ENCODE measurements at places on chromosomes 1 and 21.

GRCh38 chr1:204714861-204715511 lies 29.4 kb upstream of the LRRN2 start:
- DNase-seq: no peak

DNA sequence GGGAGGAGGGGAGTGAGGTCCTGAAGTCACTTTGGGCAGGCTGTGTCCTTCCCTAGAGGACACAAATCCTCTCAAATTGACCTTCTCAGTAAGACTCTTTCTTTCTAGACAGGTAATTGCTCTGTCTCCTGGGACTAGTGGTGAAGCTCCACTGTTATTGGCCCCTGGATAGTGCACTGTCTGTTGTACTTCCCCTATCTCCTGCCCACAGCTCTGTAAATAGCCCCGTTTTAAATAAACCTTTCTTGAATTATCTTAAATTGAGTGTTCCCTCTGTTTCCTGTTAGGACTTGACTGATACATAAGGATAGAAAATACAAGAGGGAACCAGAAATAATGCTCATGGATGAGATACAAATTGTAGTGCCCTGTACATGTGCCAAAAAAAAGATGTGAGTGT lies 229.5 kb upstream of the USP24 start:
- no peak for DNase-seq

DNA sequence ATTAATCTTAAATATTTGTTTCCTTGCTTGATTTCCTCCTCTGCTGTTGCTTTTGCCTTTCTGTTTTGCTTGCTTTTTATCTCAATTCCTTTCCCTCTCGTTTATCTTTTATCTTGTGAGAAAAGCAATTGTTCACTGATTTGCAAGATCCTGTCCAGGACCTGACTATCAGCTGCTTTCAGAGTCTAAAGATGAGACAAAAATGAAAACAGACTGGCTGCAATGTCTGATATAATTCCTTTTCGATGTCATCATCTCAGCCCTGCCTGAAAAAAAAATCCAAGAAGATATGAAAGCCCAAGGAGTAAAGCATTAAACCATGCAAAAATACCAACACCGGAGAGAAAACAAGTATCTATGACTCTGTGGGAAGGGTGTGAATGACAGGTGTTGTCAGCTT lies 225.5 kb downstream of the PATJ start:
- DNase-seq: no peak

- DNase-seq: no peak
Measured at GRCh38 chr1:7262611-7263010, 477.4 kb downstream of the CAMTA1 start.

DNA sequence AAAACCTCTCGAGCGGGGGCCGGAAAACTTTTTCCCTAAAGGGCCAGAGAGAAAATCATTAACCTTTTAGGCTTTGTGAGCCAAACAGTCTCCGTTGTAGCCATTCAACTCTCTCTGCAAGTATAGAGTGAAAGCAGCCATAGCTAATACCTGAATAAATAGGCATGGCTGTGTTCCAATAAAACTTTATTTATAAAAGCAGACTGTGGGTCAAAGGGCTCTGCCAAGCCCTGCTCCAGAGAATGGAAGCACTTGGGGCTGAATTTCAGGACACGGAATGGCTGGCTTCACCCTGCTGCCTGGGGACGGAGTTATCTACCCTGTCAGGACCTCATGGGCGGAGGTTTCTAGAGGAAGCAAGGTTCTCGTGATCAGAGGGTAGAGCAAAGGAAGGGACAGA lies 92.7 kb downstream of the CASZ1 start:
- DNase-seq: no peak

DNA sequence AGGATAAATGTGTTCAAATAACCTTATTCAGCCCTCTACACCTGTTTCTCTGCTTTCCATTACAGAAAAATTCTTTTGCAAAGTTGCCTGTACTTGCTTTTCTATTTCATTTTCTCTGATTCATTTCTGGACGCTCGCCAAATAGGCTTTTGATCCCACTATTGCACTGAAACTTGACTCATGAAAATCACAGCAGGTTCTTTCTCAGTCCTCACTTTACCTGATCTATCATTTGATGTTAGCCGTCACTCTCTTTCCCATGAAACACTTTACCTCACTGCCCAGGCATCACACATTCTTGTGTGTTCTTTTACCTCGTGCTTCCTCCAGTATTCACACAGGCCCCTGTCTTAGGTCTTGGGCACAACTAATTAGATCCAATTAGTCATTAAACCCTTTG lies 26.2 kb downstream of the HSPA13 start:
- no peak for DNase-seq

GRCh38 chr1:108114033-108114599 lies 86.0 kb downstream of the SLC25A24 start:
- DNase-seq: no peak

DNA sequence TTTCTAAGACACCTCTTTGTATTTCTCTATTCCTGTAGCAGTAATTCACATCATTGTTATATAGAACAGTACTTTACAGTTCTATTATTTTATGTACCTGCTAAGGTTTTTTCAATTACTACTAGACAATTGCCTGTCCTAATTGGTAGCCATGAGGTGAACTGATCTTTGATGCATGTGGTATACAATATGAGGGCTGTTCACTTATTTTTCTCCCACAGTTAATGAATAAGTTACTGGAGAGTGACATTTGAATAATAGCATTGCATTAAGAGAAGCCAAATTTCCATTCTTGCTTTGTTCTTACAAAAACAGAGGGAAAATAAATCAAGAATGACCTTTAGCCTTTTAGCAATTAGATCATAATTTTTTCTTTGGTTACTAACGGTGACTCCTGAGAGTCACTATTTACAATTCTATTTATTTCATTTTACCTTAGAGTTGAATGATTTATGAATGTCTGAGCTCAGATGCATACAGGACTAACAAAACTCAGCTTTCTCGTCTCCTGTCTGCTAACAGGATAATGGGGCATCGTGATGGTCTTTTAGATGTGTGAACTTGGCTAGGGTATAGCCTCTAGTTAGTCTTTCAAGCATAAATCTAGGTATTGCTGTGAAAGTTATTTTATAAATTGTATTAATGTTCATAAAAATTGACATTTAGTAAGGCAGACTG lies 54.1 kb downstream of the OLFM3 start:
- DNase-seq: no peak

- DNase-seq: no peak
Measured at GRCh38 chr1:28512058-28512611, 6.3 kb downstream of the RCC1 start.

GRCh38 chr1:81664341-81664740 lies 136.4 kb upstream of the ADGRL2 start:
- DNase-seq: no peak

- DNase-seq: no peak
Measured at GRCh38 chr1:150931773-150932172, 5.6 kb downstream of the SETDB1 start.

DNA sequence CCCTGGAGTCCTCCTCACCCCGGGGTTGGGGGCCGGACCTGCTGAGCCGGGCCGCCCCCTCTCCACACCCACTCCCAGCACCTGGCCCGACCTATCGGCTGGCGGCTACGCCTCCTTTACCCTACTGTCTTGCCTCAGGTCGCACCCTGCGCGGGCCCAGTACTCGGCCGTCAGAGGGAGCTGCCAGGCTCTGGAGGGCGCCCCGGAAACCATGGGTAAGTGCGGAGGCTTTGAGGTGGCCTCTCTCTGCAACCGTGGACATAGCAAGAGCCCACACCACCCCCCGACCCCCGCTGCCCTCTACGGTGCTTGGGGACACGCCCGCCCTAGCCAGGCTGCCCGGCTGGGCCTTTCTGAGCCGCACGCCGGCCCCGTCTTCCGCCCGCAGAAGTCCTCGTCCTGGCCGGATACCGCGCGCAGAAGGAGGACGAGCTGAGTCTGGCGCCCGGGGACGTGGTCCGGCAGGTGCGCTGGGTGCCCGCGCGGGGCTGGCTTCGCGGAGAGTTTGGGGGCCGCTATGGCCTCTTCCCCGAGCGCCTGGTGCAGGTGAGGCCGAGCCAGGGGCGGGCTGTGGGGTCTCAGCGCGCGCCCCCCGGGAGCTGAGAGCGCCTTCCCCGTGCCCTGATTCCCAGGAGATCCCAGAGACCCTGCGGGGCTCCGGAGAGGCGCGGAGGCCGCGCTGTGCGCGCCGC lies at the start of gene SH3D21:
Gene SH3D21, plus strand, starts transcription at position 159 of the 692 bp plus-strand sequence. Its CDS starts 53 bp downstream, at position 212.
- peak; percentile 51 for DNase-seq

DNA sequence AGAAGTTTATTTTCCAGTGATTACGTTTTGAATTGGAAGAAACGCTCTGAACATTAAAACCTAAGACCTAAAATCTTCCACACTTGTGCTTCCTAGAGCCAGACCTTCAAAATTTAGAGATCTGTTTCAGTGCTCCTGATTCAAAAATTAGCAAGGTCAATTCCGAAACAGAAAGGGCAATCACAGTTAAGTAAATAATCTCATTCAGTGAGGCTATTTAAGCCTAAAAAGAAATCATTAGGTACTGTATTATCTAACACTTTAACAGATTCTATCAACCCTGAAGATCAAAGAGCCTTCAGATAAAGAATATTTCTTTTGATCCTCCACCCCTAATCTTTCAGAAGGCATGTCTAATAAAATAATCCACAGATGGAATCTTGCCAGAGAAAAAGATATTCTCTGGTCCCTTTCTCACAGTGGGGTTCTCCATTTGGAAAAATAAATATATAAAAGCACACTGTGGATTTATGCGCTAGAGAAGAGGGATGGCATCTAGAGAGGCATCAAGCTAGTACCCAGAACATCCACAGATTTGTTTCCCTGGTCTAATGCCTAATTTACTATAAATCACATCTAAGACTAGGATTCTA lies 54.4 kb downstream of the ZZZ3 start:
- DNase-seq: no peak

GRCh38 chr1:198909973-198910372 lies 271.1 kb downstream of the PTPRC start:
- no peak for DNase-seq

DNA sequence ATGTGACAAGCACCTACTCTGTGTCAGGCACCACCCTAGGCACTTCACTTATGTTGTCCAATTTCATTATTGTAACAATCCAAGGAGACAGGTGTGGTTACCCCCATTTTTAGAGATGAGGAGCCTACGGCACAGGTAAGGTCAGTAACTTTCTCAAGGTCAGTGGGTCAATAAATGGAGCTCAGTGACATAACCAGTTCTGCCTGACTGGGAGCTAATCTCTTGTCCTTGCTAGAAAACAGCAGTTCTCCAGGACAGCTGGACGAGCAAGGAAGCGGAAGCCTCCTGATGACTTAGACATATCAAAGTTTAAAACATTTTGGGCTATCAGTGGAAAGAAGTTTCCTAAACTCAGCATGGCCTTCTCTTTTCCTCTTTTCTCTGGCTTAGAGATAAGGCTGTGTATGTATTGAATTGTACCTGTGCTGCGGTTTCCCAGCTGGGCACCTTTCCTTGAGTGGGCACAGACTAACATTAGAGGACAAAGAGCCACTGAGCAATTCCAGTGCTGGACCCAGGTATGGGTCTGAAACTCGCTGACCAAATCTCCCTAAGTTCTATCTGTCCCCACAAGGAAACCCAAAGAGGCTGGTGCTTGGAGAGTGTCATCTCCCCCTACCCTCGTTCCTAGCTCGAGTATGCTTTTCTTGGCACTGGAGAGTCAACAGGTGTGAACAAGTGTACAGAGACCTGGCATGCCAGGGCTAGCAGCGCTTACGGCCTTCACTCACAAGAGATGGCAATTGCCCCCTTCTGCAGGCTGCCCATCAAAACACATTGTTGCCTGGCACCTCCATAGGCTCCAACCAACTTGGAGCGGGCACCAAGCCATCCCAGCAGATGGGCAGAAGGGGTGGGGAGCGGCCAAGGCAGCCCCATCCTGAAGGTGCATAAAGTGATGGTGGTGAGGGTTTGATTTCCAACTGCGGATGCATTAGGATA lies 456.1 kb upstream of the PROX1 start:
- no peak for DNase-seq

DNA sequence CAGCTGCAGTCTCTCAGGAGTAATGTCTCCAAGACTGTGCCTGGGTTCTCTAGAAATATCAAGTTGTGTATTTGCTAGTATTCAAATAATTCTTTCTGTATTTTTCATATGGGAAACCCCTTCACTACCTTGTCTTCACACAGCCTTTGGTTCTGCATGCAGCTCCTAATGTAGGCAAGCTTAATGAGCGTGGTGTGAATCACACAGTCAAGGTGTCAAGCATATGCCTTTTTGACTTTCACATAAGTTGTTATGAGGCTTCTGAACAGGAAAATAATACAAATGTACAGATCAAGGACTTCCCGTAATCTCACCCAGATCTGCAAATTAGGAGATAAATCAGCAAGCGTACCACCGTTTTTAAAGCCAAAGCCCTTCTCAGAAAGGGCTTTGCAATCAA lies at the start of gene FCRL3:
Gene FCRL3, minus strand, starts transcription at position 38 of the 400 bp plus-strand sequence. CDS start 280 bp downstream, outside the sequence.
- no peak for DNase-seq

GRCh38 chr1:115454837-115455511 lies 116.9 kb upstream of the NGF start:
- DNase-seq: no peak

- DNase-seq: no peak
Measured at GRCh38 chr21:45942755-45943629, 38.6 kb upstream of the COL6A1 start.

DNA sequence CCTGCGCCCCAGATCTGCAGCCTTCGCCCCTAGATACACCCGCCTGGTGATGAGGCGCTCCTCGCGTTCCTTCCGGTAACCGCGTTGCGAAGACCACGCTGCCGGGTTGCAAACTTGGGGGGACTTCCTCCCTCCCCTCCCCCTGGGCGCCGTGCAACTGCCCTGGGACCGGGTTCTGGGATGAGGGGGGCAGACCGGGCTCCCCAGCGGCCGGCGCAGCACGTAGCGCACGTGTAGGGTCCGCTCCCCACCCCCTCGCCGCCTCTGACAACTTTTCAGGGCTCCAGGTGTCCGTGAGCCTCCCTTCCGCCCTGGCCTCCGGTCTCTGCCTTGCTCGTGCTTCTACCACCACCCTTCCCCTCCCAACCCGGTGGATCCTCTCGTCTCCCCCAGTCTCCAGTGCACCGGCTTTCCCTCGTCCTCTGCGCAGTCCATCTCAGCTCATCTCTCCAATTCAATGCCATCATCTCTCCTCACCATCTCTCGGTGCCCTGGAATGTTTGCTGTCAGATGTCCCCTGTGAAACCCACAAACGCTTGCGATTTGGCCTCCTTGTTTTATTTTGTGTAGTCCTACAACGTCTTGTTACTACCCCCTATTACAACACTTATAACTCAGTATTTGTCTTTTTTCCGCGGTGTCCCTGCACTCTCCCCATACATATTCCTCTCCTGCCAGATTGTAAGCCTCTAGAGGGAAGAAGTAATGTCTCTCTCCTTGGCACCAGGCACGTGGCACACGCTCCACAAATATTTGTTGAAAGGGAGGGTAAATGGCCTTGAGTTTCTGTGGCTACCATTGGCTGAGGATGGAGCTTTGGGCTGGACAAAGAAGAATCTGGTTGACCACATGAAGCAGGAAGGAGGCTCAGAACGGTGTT lies 782 bp downstream of the PCAT6 start:
- no peak for DNase-seq

GRCh38 chr1:5586629-5587028 lies 405.6 kb downstream of the NPHP4 start:
- DNase-seq: no peak

GRCh38 chr1:100921110-100921706 lies 25.3 kb downstream of the SLC30A7 start:
- DNase-seq: peak; percentile 47
